ENCODE measurements at places on chromosomes 12 and 14.
A peak's percentile ranks its signal among the peaks of the same experiment; 100 is the strongest.

DNA sequence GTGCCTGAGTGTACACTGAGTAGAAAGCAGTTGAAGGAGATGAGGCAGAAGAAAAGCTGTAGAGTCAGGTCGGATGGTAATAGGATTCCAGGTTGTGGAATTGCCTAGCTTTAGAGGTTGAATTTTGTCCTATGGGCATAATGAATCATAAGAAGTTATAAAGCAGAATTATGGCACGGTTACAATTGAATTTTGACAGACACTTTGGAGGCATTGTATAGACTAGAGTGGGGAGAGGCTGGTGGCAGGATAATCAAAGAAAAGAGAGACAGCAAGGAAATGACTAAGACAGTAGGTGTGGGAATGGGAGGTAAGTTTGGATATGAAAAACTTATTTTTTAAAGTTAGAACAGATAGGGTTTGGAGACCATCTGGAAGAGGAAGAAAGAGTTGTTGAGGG, 102.6 kb downstream of the NTN4 start:
- H3K4me3 ChIP-seq = no peak overlapping the region
- H3K4me1 ChIP-seq = peaks cover 1% of the 10 kb centered on the region
- no peak overlapping the region for H3K27ac ChIP-seq
- no peak for DNase-seq

DNA sequence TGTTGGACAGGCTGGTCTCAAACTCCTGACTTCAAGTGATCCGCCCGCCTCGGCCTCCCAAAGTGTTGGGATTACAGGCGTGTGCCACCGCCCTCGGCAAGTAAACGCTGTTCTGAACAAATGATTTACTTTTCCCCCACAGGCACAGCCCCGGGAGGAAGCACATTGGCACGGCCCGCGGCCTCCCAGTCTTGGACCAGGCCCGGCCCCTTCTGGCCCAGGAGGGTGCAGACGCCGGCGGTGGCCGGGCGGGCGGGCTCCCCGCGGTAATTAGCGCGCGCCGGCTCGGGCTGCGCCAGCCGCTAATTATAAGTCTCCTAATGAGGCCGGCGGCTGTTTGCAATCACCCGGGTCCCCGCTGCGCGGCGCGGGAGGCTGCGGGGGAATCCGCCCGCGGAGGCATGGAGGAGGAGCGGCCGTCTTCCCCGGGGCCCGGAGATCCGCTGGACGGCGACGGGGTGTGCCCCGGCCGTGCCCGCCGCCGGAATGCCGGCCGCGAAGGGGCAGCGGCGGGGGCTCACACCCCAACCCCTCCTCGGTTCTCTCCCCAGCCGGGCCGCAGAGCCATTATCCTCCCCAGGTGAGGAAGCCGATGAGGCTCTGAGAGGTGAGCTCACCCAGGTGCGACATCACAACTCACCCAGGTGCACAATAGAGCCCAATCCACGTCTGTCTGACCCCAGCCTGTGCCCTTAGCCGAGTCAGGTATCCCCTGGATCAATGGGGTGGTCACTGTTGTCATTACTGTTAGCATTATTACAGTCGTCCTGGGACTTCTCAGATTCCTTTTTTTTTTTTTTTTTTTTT, 3.3 kb upstream of the POP5 start:
- H3K36me3 ChIP-seq = peaks cover 1% of the 10 kb centered on the region
- no peak overlapping the region for H3K27ac ChIP-seq
- H3K4me3 ChIP-seq = peak overlapping the region; percentile 6

DNA sequence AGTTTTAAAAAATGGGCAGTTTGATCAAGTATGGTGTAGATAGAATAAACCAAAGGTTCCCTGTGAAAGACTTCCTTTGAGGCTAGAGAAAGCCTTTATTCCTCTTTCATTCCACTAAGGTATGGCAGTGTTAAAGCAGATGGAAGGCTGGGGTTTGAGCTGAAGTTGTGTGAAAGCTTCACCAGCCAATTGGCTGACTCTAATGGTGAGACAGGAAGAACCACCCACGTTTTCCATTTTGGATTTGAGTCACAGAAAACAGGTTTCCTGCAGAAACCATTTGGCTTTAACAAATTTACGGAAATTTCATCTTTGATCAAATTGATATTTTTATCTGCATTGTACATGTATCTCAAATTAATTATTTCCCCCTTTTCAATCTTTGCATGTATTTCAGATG, 455.0 kb downstream of the PCNX1 start:
- H3K36me3 ChIP-seq = no peaks in the 10 kb centered on the region
- no peak overlapping the region for H3K4me3 ChIP-seq

DNA sequence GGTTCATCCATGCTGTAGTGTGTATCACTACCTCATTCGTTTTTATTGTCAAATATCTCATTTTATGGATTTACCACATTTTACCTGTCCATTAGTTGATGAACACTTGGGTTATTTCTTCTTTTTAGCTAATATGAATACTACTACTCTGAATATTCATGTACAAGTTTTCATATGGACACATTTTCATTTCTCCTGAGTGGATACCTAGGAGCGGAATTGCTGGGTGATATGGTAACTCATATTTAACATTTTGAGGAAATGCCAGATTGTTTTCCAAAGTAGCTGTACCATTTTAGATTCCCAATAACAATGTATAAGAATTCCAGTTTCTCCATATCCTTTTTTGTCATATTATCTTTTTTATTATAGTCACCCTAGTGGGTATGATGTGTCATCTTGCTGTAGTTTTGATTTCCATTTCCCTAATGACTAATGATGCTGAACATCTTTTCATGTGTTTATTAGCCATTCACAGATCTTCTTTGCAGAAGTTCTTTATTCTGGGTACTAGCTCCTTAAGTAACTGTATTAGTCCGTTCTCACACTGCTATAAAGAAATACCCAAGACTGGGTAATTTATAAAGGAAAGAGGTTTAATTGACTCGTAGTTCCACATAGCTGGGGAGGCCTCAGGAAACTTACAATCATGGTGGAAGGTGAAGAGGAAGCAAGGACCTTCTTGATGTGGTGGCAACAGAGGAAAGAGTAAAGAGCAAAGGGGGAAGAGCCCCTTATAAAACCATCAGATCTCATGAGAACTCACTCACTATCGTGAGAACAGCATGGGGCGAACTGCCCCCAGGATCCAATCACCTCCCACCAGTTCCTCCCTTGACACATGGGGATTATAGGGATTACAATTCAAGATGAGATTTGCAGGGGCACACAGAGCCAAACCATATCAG, 11.9 kb downstream of the NRDE2 start:
- no peaks in the 10 kb centered on the region for H3K27me3 ChIP-seq
- no peak overlapping the region for H3K4me3 ChIP-seq
- peaks cover 10% of the 10 kb centered on the region for H3K36me3 ChIP-seq
- no peaks in the 10 kb centered on the region for H3K4me1 ChIP-seq

- no peak for DNase-seq
- H3K36me3 ChIP-seq = no peaks in the 10 kb centered on the region
- no peak overlapping the region for H3K4me3 ChIP-seq
These were observed 145.9 kb downstream of the DUSP6 start for GRCh38 chr12:89206390-89206789.

DNA sequence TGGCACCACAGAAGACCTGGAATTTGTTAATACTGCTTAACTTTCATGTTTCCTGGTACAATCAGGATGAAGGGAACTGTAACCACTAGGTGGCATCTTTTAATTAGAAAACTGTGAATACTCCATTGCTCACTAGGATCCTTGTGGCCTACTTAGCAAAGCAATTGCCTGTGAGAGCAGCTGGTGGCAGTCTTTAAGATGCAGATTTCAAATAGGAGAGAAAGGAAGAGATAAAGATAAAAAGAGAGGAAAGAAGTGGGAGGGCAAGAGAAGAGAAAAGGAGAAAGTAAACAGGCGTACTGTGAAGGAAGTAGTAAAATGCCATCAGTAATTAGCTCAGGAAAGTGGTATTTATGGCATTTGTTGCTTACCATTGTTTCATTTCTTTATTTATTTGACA, 114.5 kb downstream of the RAD51B start:
- H3K36me3 ChIP-seq = no peaks in the 10 kb centered on the region
- H3K4me1 ChIP-seq = peaks cover 3% of the 10 kb centered on the region
- peak; percentile 60 for DNase-seq
- H3K4me3 ChIP-seq = no peak overlapping the region

DNA sequence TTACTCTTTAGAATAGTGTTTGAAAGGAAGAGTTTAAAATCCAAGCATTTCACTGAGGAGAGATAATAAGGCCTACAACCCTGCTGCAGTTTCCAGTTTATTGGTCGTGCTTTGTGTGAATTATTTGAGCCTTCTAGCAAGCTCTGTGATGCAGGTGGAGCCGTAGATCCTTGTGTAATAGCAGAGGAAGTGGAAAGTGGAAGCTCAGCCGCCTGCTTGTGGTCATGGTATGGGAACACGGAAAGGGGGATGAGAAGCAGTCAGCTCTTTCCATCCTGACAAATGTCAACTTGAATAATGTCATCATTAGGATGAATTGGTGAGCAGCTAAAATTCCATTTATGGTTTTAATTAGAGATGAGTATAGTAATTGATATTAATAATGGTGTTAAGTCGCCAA, 29.1 kb downstream of the SYNE2 start:
- H3K27me3 ChIP-seq = no peaks in the 10 kb centered on the region
- H3K4me1 ChIP-seq = no peaks in the 10 kb centered on the region
- no peaks in the 10 kb centered on the region for H3K36me3 ChIP-seq
- no peak for DNase-seq
- no peak overlapping the region for H3K4me3 ChIP-seq
- no peak overlapping the region for H3K27ac ChIP-seq

GRCh38 chr14:24818058-24818822, 184.2 kb upstream of the GZMB start:
- peaks cover 3% of the 10 kb centered on the region for H3K36me3 ChIP-seq
- DNase-seq = no peak
- H3K4me1 ChIP-seq = peaks cover 22% of the 10 kb centered on the region
- H3K4me3 ChIP-seq = no peak overlapping the region
- no peaks in the 10 kb centered on the region for H3K27me3 ChIP-seq

GRCh38 chr12:131141514-131141913, 187.8 kb downstream of the ADGRD1 start:
- no peak for DNase-seq
- H3K36me3 ChIP-seq = no peaks in the 10 kb centered on the region
- no peaks in the 10 kb centered on the region for H3K27me3 ChIP-seq
